ENCODE measurements at places on chromosomes 13 and 19.

DNA sequence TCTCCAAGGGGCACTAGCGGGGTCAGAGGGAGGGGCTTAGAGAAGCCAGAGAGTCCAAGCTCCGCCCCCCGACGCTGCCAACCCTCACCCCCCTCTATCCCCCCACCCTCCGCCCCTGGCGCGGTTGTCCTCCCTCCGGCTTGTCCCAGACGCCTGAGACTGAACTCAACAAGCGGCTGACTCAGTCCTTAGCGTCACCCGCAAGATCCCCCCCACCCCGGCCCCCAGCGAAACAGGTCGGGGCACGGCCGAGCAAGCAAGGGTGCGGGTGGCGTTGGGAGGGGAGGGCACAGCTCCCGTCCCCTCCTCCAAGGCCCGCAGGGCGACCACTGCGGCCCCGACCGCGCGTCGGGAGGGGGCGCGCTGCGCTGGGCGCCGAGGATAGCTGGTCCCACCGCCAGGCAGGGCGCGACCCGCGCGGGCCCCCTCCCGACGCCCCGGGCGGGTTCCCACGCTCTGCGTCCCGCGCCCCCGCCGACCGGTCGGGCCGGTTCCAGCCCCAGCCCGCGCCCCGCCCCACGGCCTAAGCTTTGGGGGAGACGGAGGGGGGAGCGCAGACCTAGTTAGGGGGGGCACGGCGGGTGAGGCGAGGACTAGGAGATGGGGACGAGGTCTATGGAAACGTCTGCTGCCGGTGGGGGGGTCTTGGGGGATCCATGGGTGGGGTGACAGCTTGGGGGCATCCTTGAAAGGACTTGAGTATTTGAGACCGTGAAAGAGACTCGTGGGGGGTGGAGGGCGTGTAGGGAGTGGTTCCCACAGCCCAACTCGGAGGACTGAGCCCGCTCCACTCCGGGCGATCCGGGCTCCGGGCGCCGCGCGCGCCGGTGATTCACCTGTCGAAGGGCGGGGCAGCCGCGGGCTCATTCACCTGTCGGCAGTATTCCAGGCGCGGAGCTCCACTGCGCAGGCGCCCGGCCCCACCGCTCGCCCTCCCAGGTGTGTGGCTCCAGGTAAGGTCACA, 5.1 kb downstream of the NOTCH3 start:
- DNase-seq: no peak

DNA sequence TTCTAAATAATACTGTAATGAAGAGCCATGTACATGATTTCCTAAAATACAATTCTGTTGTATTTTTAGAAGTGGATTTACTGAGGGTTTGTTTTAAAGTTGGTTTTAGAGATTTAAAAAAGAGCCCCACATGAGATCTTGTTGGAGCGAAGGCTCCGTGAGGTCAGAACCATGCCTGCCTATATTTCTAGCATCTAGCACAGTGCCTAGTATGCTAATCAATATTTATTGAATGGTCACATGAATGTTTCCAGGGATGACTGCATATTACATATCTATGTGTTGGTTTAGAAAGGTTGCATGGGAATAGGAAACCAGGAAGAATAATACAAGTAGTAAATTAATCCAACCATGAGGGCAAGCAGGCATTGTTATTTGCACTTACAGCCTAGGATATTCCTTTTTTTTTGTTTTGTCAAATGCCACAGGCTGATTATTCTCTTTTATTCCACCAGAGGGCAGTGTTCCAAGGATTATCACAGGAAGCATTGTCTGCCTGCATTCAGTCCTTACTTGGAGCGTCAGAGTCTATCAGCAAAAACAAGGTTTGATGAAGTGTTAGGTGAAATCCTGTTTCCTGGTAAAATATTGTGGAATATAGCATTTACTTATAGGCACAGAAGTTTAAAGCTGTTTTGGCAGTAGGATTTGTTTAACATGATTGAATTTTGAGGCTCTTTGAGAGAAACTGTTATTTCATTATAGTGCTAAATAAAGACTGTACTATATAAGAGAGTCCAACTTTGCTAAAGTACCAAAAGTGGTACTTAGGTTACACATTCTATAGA, 46.8 kb downstream of the COG3 start:
- DNase-seq: no peak

- no peak for DNase-seq
Measured at GRCh38 chr13:59766236-59766635, 397.5 kb downstream of the DIAPH3 start.

GRCh38 chr19:44649578-44650145, 6.0 kb downstream of the PVR start:
- DNase-seq: no peak

DNA sequence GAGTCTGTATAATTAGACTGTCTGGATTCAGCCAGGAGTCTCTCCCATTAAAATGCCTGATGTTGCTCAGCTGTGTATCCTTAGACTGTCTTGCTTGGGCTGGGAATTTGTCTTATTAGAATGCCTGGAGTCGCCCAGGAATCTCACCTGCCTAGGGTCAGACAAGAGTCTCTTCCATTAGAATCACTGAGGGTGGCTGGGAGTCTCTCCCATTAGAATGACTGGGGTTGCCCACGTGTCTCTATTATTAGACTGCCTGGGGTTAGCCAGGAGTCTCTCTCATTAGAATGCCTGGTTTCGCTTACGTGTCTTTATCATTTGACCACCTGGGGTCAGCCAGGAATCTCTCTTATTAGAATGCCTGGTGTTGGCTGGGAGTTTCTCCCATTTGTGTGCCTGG, 1450.0 kb downstream of the UQCRFS1 start:
- no peak for DNase-seq

- no peak for DNase-seq
Measured at GRCh38 chr19:3263866-3264265, 39.4 kb downstream of the CELF5 start.

DNA sequence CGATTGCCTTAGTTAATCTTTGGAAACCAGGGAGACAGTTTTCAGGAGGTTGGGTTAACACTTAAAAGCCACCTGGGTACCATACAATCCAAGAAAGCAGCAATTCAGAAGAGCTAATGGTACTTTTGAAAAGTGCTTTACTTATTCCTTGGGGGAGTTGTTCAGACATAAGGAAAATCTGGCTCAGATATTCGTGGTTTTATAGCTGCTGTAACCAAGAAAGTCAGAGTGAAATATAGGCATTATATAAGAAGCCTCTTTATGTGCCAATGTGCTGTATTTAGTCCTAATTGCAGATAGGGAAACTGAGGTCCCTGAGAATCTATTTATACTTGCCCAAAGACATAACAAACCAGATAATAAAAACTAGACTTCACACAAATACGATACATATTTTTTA, 387.5 kb downstream of the COG6 start:
- no peak for DNase-seq

- DNase-seq: no peak
Measured at GRCh38 chr19:2010135-2010668, 5.3 kb downstream of the BTBD2 start.

GRCh38 chr19:37551129-37551993, 43.2 kb downstream of the ZNF571 start:
- DNase-seq: no peak

DNA sequence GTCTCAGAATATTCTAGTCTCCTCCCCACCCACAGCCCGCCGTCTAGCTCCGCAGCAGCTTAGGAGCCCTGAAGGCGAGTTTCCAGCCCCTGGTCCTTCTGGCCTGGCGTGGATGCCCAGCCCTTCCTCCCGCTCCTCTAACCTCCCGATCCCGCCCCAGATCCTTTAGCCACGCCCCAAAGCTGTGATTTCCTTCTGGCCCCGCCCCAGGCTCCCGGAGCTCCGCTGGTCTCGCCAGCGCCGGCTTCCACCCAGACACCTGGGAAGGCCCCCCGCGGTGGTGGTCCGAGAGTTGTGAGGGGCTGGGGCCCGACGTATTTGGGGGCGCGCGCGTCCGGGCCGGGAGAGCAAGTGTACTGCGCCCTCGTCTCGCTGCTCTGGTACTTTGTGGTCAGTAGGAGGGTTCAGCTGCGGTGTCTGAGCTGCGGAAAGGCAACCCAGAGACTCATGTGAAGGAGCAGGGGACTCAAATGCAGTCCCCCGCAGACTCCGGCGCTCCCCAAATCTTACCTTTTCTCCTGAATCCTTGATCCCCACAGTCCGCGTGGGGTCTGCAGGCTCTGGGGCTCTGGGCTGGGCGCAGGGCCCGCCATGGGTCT, at the start of gene CGB7:
Gene CGB7 (minus strand): TSS at position 114 of the 599 bp plus-strand sequence. CDS start 2,374 bp downstream, outside the sequence.
- no peak for DNase-seq

- DNase-seq: no peak
Measured at GRCh38 chr13:51800486-51800885, 3.5 kb downstream of the DHRS12 start.

- no peak for DNase-seq
Measured at GRCh38 chr19:7301525-7301924, 7.3 kb upstream of the INSR start.

DNA sequence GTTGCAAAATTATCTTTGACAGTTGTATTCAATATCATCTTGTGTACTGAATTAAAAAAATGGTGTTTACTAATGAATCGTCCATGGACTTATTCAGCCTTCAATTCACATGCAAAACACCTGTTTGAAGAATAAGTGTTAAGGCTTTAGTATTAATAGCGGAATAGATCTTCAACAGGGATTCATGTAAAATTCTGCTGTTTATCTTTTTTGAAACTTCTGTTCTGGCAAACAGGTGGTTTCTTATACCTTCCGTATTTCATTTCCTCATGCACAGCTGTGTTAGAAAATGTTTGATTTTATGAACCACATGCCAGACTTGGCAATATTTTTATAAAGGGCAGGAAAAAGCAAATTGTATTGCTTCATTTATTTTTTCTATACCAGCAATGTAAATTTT, 255.7 kb downstream of the DACH1 start:
- DNase-seq: no peak

DNA sequence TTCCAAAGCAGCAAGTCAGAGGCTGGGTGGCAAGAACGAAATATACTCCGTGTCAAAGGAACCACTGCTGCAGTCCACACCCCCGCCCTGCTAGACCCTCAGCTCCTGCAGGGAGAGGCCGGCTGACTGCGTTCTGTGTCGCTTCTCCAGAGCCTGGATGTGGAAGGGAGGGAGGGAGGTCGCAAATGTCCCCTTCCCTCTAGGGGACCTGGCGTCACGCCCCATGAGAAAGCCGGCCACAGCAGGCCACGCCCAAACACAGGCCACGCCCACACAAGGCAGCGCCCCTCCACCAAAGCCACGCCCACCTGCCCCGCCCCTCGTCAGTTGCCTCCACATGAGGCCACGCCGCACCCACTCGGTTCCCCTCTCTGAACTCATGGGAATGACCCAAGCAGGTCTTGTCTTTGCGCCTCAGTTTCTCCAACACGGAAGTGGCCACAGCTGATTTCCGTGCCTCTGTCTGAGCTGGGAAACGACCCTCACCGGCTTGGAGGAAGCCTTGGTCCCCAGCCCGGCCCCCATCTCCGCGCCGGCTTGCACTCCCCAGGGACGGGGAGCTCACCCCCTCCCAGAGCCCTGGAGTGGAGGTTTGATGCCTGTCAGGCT, 38.4 kb upstream of the TCF3 start:
- no peak for DNase-seq

DNA sequence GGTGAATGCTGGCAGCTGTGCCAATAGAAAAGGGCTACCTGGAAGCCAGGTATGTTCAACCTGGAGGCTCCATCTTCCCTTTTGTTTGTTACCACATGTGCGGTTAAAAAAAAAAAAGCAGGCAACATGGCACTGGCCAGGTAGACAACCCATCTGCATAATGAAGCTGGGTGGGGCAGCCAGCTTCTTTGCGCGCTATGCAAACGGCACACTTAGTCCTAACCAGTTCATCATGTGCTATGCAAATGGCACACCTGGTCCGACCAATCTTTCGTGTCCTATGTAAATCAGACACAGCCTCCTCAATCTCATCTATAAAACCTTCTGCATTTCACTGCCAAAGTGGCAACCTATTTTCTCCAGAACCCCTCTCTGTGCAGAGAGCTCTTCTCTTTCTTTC, 11.3 kb upstream of the IGSF23 start:
- no peak for DNase-seq

- DNase-seq: no peak
Measured at GRCh38 chr13:49690133-49690994, 922 bp downstream of the EBPL start.

- no peak for DNase-seq
Measured at GRCh38 chr19:447816-448560, 12.8 kb downstream of the SHC2 start.

DNA sequence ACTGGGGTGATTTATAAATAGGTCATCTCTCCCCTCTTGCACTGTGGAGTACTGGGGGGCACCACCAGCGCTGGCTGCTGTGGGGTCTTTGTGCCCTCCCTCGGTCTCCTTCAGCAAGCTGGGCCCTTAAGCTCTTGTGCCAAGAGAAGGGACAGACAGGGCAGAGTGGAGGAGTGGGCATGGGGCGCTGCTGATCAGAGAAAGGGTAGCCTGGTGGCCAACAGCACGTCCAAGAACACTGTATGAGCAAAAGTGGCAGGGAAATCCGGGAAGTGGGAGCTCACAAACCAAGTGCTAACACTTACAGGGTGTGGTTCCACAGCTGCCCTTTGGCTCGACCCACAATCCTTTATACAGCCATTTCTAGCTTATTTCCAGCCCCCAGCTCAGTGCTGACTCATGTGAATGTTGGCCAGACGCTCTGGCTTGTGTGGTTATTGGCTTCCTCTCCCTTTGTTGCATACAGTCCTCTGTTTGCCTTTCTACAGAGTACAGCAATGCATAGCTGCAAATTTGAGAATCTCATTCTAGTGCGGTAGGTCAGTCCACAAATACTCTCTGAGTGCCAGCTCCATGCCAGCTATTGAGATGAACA, 298.8 kb downstream of the SHISA2 start:
- DNase-seq: no peak

- DNase-seq: no peak
Measured at GRCh38 chr13:31996601-31997000, 35.0 kb upstream of the FRY start.

DNA sequence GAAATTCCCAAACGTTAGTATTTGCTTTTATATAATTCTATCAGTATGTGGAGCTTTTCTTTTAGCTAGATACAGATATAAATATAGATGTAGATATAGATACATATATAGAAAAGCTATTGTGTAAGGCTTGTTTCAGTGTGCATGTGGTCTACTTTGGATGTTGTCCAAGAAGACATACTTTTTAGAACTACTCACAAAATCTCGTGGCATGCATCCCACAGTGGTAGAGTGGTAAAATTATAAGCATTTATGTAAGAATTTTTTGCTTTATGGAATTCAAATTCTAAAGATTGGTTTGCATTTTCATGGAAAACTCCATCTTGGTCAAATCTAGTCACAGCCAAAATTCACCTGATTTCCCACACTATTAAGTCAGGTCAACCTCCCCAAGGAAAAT, 880.4 kb downstream of the EFNB2 start:
- DNase-seq: no peak

GRCh38 chr19:58097781-58098681, at the start of gene ZSCAN18:
Gene ZSCAN18, minus strand, starts transcription at chr19:58098231. Its CDS starts 7,964 bp downstream, at chr19:58090267.
- peak; percentile 75 for DNase-seq

- DNase-seq: no peak
Measured at GRCh38 chr13:109667807-109668291, 118.5 kb downstream of the IRS2 start.

- DNase-seq: peak; percentile 34
Measured at GRCh38 chr19:1266129-1266915, 2.8 kb upstream of the CIRBP start.

DNA sequence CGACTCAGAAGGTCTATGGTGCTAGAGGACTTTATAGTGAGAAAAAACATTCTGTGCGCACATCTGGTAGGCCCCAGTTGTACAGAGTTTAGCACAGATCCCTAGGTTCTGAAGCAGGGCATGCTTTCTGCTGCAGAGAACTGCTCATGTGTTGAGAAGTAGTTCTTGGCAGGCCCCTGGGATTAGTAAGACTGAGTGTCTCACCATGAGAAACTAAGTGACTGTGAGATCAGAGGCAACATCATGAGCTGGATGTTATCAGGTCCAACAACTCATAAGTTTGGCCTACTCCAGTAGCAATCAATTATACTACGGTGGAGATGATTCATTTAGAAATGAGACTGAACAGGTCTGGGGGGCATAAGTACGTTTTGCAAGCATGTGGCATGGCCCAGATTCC, 507.4 kb upstream of the KLF12 start:
- DNase-seq: no peak

All from SHP77 treated with DMSO at 0.1 percent for 48 hours (cell line).